ENCODE measurements at places on chromosomes 7 and 10.

DNA sequence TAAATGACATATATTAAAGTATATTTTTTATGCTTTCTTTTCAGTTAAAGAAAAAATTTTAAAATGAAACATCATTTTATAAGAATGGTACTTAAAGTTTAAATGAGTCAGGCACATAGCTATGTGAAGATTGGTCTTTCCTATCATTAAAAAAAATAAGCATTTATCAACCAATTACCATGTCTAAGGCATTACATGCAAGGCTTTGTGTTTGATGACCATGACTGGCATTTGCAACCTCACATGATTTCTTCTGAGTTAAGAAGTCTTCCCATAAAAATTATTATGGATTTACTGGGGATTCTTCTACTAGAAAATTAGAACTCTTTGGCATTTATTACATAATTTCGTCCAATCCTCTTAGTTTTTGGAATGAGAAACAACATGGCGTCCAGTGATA lies 776.1 kb downstream of the MAGI2 start:
- DNase-seq, result no peak

- DNase-seq, result no peak
Observed at GRCh38 chr10:12823328-12823727, 178.2 kb downstream of the CCDC3 start.

DNA sequence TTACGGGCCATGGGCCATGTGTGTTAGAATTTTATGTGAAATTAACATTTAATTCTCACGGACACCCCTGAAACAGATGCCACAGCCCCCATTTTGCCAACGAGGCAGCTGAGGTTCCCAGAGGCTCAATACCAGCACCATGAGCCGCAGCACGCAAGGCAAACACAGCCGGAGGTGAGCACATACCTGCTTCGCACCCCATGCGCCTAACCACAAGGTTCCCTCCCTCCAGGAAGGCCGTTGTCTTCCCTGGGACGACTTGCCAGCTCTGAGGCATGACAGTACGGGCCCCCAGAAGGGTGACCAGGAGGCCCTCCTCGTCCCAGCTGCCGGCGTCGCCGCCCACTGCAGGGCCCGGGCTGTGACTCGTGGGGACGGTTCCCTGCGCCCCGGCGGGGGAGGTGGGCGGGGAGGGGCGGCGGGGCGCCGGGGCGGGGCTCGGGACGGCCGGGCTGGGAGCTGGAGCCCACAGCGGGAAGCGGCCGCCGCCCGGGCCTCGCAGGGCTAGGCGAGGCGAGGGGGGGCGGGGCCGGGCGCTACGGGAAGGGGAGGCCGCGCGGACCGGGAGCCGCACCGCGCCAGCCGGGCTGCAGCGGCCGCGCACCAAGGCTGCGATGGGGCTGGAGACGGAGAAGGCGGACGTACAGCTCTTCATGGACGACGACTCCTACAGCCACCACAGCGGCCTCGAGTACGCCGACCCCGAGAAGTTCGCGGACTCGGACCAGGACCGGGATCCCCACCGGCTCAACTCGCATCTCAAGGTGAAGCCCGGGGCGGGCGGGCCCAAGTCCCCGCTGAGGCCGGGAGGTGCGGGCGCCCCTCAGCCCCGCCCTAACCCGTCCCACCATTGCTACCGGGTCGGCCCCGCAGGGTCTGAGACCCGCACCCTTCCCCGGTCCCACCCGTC lies at the start of gene CAV2:
Gene CAV2, plus strand, starts transcription at position 571 of the 910 bp plus-strand sequence. Its CDS starts 44 bp downstream, at position 615.
- peak; percentile 56 for DNase-seq

DNA sequence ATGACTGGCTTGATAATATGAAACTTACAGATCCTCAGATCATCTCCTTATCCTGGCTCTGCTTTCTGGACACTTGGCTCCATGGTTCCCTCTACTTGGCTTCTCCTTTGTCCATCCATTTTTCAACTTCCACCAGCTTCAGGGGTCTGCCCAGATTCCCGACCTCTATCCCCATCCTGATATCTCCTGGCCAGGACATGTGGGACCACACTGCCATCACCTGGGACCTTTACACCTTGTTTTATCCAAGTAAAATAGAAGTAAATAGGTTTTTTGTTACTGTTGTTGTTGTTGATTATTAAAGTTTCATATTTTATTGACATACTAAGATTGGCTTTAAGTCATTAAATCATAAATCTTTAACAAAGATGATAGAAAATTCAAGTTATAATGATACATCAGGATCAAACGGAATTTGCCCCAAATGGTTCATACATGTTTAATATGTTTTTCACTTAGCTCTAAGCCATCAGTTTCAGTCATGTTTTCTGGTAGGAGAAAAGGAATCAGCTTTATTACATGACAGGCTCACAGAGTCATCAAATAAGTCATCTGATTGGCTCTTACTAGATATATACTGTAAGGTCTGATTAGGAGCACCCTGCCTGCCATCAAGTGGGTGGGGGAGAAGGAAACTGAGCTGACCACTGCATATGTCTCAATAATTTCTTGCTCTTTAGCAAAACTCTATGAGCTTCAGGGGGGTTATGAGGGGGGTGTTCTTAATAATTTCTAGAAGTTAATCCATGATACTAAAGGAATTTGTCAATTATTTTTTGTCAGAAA lies 111.5 kb upstream of the AHR start:
- DNase-seq, result no peak

DNA sequence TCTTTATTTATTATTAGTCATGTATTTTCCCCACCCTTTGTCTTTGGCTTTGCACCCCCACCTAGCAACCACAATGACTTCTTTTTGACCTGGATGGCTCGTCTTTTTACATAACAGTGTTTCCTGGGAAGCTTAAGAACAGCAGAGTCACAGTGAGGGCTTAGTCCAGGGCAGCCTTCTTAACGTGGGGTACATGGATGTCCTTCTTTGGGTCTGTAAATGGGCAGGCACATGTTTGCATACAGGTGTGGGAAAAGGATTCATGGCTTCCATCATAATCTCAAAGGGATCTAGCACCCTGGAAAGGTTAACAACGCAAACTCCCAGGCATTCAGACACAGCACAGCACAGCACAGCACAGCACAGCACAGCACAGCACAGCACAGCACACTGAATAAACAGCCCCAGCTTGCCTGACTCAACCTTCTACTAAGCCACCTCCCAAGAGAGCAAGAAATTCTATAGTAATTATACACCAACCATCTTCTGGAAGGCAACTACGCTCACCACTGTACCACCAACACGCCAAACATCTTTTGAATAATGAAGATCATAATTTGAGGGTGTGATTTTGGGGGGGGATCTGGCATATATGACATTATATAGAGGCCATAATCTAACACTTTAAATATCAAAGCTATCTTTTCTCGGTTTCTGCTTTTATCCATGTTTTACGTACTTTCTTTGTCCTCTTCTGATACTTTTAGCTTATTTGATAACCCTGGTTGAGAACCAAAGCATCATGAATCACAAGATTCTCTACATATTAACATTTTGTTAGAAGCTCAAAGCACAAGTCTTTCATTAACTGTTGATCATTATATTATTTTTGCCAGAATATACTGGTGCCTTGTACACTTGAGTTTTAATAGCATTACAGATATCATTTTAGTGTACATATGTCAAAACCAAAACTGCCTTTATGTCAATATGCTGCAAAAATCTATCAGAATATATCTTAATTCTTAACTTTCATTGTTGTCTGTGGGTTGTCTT lies 177.2 kb upstream of the KLF14 start:
- DNase-seq, result no peak

- DNase-seq, result no peak
Observed at GRCh38 chr10:110601581-110601980, 34.1 kb downstream of the SMC3 start.

DNA sequence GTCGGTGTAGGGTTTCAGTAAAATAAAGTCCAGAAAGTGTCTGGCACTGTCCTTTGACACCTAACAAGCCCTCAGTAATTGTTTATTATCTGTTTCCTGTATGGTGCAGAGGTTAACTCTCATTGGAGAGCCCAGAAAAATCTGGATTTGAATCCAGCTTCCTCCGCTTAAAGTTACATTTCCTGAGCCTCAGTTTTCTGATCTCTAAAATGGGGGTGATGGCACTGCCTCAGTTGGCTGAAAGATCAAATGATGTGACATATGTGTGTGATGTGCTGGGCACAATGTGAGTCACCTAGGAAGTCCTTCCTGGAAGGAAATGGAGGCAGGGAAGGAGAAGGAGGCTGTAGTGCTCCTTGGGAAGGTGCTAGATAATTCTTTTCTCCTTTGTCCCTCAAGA lies 14.7 kb upstream of the CDH23 start:
- no peak for DNase-seq

- DNase-seq, result no peak
Observed at GRCh38 chr7:70392877-70393435, 739.0 kb upstream of the GALNT17 start.

- DNase-seq, result no peak
Observed at GRCh38 chr7:144000020-144000419, at the start of gene OR6B1. OR6B1 (plus strand) TSS chr7:144000320; CDS start chr7:144003997, 3,677 bp downstream.

DNA sequence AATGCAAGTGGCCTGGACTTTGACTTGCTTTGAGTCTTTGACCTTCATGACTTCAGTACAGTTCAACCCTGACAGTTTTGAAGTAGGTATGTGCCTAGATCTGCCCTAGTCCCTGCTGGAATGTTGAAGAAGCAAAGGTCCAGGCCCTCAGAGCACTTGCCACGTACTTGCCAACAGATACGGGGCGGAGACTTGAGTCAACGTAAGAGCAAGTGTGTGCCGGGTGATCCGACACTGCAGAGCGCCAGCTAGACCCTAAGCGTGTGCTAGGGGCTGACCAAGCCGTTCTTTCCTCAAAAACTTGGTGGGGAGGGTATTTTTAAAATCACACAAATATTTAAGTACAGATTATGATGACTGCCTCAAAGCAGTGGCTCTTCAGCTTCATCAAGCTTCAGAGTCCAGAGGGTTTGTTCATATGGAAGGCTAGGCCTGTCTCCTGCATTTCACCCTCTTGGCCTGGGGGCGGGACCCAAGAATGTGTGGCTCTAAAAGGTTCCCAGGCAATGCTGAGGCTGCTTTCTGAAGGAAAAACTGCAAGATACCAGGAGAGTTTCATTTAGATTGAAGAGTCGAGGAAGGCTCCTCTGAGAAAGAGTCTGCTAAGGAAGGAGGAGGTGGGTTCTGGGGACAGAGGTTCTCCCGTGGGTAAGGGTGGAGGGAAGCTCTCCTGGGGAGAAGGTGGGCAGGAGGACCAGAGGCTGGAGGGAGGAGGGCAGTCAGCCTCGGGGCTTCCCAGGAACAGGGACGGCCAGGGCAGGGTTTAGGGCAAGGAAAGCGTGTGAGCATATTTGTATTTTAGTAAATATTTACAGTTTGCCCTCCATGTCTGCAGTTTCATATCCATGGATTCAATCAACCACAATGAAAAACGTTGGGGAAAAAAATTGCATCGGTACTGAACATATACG lies 160.3 kb downstream of the EGFR start:
- no peak for DNase-seq

- DNase-seq, result no peak
Observed at GRCh38 chr7:23467291-23467805, 2.9 kb downstream of the IGF2BP3 start.
